ENCODE measurements at places on chromosomes 11 and 22.

DNA sequence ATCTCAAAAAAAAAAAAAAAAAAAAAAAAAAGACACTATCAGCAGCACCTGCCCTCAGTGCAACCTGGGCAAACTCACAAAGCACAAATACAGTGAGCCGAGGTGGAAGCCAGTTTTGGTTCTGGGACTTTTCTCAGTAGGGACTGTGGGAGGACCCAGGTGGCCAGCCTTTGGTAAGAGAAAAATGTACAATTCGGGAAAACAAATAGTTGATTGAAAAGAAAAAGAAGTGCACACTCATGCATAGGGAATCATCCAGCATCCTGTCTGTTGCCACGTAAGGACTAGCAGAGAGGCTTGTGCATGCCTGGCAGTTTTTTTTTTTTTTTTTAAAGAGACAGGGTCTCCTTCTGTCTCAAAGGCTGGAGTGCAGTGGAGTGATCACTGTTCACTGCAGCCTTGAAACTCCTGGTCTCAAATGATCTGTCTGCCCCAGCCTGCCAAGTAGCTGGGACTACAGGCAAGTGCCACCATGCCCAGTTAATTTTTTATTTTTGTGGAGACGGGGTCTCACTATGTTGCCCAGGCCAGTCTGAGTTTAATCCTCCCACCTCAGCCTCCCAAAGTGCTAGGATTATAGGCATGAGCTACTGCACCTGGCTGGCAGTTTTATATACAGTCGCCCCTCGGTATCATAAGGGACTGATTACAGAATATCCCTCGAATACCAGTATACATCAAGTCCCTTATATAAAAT is 36.7 kb downstream of the TPST2 start:
- DNase-seq = no peak

- DNase-seq = no peak
Observed at GRCh38 chr11:61963282-61964057, 4.0 kb downstream of the FTH1 start.

GRCh38 chr22:31577711-31578110 is 81.4 kb downstream of the SFI1 start:
- no peak for DNase-seq

DNA sequence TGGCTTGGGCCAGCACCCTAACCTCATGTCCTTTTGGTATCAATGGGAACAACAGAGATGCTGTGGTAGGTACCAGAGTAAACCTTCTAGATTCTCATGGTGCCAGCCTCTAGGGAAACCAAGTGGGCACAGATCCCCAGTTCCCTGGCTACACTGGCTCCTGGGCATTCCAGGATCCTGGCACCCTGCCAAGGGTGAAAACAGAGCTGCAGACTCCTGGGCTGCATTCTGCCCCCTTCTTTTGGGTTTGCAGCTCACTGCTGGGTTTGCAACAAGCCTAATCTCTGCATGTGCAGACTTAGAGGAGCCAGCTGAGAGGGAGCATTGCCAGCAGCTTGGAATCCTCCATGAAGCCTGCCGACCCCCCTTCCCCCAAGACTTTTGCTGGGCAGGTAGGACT is 30.6 kb downstream of the PRDM11 start:
- DNase-seq = no peak

DNA sequence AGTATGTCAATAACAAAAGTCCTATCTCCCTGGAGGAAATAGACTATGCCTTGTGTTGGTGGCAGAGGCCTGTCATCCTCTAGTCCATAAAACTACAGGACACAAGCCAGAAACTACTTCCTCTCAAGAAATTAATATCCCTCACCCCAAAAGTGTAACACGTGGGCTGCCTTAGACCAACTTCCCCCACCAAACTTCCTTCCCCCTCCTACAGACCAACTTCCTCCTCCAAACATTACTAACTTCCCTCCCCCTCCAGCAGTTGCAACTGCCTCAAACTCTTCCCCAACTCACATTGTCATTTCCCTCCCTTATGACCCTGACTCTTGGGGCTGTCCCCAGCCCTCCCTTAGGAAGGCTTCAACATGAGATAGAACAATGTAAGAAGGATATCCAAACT is 6.3 kb downstream of the OR52K2 start:
- DNase-seq = no peak

- DNase-seq = no peak
Observed at GRCh38 chr11:80815752-80816453, 1375.1 kb upstream of the TENM4 start.

DNA sequence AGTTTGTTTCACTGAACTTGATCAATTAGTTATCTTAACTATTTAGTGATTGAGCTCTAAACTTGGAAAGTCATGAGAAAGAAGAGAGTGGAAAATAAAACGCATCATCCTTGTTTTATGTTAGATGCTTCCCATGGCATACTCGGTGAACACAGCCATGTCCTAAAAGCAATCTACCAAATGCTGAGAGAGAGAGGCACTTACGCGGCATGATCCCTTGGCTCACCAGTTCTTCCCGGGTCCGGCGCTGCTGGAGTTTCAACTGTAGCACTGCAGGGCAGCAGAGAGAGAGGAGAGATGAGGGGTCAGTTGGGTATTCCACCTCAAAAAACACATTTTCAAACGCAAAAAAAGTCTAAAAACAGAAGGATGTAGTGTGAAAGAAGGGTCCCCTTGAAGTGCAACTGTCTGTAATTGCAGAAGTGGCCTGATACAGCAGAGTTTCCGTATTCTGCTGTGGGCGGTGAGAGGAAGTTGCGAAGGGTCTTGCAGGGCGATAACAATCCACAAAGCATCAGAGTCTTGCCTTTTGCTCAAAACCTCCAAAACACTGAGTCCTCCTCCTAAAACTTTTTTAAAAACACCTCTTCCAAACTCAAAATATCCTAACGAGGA is 92.7 kb downstream of the SGSM3 start:
- DNase-seq = no peak

DNA sequence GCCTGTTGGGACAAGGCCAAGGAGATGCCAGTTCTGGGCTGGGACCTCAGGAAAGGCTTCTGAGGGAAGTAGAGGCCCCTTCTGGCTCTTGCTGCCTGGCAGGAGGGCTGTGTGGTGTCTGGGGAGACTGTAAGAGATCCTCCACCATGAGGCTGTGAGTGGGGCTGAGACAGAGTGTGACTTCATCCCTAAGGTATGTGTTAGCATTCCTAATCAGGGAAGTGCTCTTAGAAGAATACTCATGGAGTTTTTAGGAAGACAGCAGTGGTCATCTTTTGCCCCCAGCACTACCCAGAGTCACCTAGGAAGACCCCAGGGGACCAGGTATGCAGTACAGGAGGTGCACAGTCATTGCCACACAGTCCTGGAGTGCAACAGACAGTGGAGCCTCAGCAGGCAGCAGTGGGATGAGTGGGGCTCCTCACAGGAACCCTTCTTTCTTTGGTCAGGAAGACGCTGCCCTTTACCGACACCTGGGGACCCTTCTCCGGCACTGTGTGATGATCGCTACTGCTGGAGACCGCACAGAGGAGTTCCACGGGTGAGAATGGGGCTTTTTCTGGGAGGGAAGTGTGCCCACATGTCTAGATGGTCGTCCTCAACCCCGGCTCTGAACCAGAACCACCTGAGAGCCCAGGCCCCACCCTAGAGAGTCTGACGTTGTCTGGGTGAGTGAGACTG is 2.8 kb downstream of the RIC8A start:
- DNase-seq = no peak
